ENCODE measurements at places on chromosomes 2 and 18.

DNA sequence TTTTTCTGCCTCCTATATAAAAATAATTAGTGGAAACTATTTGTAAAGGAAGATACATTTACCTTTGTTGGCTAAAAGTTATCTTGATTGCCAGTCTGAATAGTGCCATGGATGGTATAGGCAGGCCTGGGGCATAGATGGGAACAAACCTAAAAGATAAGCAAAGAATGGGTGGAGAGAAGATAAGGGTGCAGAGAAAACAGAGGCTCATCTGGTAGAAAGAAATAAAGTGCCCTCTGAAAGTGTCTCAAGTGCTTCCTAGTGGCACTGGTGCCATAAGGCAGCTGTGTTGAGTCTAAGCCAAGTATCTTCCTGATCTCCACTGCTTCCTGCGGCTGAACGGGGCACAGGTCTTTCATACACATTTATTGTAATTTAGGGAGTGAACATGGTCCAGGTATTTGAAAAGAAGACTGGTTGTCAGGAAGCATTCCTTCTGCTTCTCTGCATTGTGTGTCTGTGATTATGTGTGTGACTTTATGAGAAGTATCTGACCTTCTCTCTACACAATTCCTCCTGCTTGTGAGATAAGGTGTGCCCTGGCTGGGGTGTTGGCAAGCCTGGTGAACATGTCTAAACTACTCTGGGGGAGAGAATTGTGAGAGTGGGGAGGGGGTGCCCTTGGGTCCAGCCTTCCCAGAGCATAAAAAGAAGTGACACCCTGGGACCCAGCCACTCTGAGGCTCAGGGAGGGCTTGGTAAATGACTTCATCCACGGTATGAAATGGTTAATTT, 280.5 kb downstream of the CAMKMT start:
- no peak for DNase-seq

DNA sequence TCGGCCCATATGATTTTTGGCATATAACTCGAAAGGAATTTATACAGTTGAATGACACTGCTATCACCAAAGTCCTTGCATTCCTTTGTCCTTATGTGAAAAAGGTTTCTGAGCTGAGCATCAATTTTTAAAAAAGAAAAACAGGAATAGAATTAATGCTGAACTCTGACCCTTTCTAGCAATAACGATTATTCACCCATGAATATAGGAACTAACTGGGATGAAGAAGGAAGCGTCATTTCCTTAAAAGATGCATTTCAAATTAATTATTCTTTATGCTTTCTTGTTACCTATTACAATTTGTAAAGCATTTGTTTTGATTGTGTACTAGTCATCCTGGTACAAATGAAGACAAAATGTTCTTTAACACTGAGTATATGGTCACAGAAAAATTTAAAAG, 19.3 kb downstream of the TMEM247 start:
- DNase-seq = no peak

GRCh38 chr2:130156624-130157004, 11.7 kb upstream of the CCDC74B start:
- no peak for DNase-seq

DNA sequence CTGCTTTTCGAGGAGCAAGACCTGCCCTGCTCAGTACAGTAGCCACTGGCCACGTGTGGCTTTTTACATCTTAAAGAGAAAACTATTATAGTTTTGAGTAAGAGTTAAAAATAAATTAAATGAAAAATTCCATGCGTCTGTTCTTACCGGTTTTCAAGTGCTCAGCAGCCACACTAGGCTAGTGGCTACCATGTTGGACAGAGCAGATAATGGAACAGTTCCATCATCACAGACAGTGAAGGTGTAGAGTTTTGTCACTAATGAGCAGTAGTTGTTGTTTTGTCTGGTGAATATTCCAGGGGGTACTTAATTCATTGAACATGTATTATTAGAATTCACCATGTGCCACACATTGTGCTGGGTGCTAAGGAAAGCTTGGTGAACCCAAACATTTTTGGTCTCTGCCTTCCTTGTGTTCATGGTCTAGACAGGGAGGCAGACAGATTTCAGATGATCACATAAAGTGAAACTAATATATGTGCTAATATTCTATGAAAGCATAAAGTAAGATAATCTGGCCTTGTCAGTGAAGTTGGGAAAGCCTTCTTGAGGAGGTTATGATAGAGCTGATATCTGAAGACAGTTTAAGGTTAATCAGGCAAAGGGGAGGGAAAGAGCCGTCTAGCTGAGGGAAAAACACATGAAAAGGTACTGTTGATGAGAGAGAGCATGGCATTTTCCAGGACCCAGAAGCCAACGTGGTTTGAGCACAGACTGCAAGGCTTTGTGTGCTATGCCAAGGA, 1.4 kb downstream of the ALMS1 start:
- no peak for DNase-seq

- DNase-seq = no peak
Observed at GRCh38 chr2:8378016-8378810, 303.6 kb upstream of the ID2 start.

DNA sequence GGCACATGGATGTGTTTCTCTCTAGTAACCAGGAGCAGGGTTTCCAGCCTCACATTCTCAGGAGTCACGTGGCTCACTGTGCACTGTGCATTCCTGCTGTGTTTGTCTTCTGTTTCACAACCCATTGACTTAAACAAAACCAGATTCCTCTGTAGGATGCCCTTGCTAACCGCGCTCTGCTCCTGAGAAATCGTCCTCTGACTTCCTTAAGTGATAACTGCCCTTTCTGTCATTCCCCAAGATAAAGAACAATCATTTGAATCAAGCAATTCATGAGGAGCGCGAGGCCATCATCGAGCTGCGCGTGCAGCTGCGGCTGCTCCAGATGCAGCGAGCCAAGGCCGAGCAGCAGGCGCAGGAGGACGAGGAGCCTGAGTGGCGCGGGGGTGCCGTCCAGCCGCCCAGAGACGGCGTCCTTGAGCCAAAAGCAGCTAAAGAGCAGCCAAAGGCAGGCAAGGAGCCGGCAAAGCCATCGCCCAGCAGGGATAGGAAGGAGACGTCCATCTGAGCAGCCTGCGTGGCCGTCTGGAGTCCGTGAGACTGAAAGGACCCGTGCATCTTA, 60.2 kb downstream of the RALBP1 start:
- no peak for DNase-seq

DNA sequence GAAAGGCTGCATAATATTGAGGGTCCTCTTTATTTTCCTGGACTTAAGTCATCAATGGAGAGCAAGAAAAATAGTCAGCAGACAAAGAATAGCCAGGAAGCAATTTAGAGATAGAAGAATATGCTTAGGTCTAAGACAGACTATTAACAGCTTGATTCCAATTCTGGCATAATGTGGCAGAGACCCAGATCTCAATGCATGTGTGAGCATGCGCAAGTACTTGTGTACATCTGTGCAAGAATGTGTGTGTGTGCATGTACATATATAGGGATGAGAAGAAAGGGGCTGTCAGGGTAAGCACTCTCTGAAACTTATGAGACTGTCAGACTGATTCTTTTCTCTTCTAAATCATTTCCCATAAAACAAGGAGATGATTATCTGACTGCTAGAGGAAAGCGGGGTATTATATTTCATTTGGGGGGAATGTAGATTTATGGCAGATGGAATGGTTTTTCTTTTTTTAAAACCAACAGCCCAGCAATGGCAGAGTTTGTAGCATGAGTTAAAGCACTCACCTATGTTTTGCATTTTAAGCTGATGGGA, 381.3 kb upstream of the SPRED2 start:
- DNase-seq = no peak

GRCh38 chr2:39665811-39666490, at the start of gene TMEM178A:
TMEM178A (plus strand) TSS chr2:39665917; CDS start chr2:39665975, 58 bp downstream.
- no peak for DNase-seq

GRCh38 chr2:174266288-174266687, 18.0 kb upstream of the OLA1 start:
- DNase-seq = no peak

GRCh38 chr2:50770299-50770698, 261.6 kb downstream of the NRXN1 start:
- DNase-seq = no peak

All from cortex of kidney (tissue), 1 donor.